ENCODE measurements at places on chromosomes 7 and 10.
A peak's percentile ranks its signal among the peaks of the same experiment; 100 is the strongest.

DNA sequence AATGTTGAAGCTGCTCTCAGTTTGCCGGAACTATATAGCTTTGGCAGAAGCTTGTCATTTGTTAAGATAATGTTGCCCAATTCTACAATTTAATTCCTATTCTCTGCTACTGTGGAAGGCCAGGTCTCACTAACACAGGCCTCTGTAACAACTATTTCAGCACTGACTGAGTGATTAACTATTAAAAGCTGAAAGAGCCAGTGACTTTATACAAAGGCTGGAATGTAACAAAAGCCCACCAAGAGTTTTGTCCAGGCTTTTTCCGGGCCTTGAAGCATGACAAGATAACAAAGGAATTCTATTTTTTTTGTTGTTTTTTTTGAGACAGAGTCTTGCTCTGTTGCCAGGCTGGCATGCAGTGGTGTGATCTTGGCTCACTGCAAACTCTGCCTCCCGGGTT, 795.6 kb downstream of the PHTF2 start:
- DNase-seq: no peak

GRCh38 chr10:9069136-9069535, 1014.6 kb downstream of the GATA3 start:
- no peak for DNase-seq

GRCh38 chr10:46549171-46550075, 7.0 kb downstream of the GPRIN2 start:
- DNase-seq: no peak

GRCh38 chr7:159093351-159093971, 51.2 kb downstream of the VIPR2 start:
- DNase-seq: no peak

DNA sequence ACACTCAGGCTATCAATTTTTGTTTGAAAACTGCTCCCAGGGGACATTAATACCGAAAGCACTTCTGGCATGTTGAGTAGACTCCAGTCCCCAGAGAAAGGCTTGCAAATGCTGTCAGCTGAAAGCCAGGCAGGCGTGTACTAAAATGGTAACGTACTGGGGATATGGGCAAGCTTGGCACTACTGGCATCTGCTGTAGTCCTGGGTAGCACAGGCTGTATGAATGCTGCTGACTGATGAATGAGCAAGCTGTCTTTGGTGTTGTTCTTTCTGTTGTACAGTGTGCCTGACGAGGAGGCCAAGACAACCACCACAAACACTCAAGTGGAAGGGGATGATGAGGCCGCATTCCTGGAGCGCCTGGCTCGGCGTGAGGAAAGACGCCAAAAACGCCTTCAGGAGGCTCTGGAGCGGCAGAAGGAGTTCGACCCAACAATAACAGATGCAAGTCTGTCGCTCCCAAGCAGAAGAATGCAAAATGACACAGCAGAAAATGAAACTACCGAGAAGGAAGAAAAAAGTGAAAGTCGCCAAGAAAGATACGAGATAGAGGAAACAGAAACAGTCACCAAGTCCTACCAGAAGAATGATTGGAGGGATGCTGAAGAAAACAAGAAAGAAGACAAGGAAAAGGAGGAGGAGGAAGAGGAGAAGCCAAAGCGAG, 53.5 kb upstream of the AGBL3 start:
- no peak for DNase-seq

DNA sequence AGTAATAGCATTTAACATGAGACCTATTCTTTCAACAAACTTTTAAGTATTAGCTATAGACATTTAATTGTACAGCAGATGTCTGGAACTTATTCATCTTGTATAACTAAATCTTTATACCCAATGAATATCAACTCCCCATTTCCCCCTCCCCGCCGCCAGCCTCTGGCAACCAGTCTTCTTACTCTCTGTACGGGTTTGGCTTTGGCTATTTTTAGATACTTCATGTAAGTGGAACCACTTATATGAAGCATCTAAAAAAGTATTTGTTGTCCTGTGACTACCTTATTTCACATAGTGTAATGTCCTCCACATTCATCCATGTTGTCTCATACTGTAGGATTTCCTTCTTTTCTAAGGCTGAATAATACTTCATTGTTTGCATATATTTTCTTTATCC, 60.8 kb downstream of the RAB18 start:
- no peak for DNase-seq

DNA sequence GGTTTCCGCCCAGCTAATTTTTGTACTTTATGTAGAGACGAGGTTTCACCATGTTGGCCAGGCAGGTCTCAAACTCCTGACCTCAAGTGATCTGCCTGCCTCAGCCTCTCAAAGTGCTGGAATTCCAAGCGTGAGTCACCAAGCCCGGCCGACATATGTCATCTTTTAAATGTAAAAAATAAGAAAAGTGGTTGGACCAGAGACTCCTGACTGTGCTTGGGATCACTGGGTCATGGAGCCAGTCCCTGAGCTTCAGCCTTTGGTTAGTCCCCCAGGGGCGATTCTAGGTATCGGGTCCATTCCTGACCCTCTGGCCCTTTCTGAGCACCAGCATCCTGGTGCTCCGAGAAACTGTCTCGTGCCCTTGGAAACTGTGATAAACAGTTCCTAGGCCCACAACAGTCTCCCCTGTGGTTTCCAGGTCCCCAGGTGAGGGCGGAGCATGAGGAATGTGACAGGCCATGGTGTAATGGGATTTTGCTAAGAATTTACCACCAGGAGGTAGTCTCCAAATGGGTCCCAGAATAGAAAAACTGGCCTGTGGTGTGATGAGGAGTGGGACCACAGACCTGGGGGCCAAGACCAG, 32.8 kb downstream of the UBTD1 start:
- no peak for DNase-seq

GRCh38 chr10:101139421-101139911, 8.4 kb downstream of the TLX1 start:
- DNase-seq: no peak

DNA sequence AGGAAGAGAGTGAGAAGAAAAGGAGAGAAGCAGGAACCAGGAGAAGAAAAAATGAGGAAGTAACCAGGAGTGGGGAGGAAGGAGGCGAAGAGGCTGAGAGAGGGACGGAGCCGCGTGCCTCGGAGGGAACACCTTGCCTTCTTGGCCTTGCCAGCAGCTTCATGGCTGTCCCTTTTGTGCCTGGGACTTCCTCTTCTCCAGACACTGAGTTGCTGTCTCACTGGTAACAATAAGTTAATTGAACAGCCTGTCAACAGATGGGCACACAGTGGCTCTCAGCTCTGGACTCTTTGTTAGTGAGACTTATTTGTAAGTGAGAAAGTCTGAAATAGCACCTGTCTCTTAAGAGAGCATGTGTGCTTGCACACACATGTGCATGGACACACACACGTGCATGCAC, 83.2 kb downstream of the GATA3 start:
- DNase-seq: peak; percentile 46

DNA sequence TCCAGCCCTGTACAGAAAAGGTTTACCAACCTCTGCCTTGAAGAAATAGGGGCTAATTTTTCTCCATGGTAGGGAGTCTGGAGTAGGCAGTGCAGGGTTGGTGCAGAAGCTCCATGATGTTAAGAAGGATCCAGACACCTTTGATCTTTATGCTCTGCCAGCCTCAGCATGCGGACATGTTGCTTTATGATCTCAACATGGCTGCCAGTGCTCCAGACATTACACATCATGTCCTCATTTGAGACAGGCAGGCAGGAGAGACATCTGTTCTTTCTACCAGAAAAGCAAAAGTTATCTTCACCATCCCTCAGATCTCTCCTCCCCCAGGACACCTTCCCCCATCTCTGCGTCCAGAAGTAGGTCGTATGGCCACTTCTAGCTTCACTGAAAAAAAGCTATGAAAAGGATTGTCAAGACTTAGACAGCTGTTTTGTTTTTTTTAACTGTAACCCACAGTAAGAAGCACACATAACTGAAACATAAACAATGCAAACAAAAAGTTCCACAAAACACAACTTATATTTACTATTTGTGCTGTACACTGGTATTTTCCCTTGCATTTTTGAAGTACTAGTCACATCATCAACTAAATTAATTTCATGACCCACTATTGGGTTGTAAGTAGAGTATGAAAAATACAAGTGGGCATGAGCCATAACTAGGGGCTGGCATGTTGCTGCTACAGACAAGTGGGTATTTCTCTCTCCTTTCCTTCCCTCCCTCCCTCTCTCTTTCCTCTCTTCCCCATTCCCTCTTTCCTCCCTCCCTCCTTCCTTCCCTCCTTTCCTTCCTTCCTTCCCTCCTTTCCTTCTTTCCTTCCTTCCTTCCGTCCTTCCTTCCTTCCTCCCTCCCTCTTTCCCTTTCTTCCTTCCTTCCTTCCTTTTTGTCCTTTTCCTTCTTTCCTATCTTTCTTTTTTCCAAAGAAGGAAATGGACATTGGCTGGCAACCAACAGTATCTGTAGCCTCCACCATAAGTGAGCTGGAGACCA, 2.6 kb upstream of the RASSF4 start:
- DNase-seq: no peak

- no peak for DNase-seq
These were observed 312 bp downstream of the ARL4A start for GRCh38 chr7:12687718-12688171.

GRCh38 chr7:148299350-148300276, 291.0 kb upstream of the C7orf33 start:
- no peak for DNase-seq

DNA sequence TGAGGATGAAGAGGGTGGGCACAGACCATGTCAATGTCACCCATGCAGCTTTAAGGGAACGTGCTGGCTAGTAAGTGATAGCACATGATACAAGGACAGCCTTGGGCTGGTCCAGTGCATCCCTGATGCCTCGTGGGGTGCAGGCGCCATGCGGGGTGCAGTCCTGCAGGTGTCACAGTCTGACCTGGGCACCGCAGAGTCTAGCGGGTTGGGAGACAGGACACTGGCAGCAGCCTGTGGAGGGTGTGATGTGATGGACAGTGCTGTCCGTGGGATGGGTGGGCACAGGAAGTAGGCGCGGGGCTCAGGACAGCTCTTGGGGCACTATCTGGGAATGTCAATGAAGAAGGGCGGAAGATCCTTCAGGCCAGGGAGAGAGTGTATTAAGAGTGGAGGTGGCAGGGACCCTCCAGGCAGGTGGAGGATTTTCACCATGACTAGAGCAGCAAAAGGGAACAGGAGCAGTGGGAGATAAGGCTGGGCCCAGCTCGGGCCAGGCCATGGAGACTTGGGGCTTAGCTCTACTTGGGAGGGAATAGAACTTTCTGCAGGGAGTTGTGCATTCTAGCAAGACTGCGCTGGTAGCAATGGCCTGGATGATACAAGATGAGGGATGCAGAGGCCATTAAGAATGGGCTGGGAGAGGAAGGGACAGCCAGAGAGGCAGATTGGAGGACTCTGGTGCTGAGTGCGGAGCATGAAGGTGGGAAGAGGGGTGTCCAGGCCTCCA, 122.5 kb downstream of the PTPN20 start:
- no peak for DNase-seq

- DNase-seq: peak; percentile 21
These were observed 1.6 kb downstream of the BAMBI start for GRCh38 chr10:28678687-28679457.

GRCh38 chr10:86330778-86331763, 35.5 kb downstream of the GRID1 start:
- DNase-seq: no peak

DNA sequence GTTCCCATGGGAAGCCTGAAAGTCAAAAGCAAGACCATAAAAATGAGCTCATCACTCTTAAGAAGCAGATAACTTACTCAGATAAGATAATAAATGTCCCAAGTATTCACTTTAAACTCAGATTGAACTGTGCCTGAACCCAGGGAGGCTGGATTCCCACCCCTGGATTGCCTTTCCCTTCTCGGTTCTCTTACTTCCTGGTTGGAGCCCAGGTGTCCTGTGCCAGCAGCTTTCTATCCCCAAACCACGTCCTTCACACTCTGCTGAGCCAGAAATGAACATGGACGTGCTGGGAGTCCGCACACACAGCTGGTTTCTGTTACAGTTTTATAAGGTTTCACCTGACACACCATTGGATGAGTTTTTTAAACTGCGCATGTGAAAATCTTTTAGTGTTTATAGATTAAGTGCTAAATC, 636.2 kb upstream of the IGFBP3 start:
- DNase-seq: no peak

DNA sequence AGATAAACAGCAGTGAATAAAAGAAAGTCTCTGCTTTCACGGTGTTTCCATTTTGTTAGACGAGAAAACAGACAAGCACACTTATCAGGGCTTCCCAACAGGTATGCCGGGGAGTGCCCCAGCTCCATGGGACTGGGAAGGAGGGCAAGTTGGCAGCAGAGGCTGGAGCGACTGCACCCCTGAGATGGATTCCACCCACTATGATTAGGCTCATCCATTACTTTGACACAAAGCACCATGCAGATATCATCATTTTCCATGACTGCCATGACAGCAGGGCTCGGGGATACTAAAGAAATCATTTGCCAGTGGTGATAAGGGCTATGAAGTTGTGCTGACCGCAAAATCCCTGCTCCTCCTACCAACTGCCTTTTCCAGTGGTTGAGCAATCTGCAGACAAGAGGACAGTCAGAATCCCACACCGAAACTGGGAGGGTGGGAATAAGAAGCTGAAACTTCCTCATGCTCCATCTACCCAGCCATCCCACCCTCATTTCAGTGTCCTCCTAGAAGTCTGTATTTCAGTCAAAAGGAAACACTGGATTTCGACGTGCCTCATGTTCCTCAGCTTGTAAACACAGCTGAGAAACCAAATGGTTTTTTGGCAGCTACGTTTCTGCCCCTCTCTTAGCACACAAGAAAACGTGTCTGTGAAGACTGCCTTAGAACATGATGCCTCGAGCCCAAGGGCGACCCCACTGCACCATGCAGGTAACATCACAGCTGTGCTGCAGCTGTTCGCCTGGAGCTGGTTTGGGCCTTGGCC, 15.5 kb downstream of the CREB3L2 start:
- DNase-seq: no peak

- peak; percentile 90 for DNase-seq
These were observed 415.6 kb upstream of the NPVF start for GRCh38 chr7:25643770-25644394.

- no peak for DNase-seq
These were observed 10.0 kb upstream of the TMEM229A start for GRCh38 chr7:124042826-124043225.

- DNase-seq: no peak
These were observed 5.2 kb downstream of the ANTXRL start for GRCh38 chr10:46291817-46292572.

DNA sequence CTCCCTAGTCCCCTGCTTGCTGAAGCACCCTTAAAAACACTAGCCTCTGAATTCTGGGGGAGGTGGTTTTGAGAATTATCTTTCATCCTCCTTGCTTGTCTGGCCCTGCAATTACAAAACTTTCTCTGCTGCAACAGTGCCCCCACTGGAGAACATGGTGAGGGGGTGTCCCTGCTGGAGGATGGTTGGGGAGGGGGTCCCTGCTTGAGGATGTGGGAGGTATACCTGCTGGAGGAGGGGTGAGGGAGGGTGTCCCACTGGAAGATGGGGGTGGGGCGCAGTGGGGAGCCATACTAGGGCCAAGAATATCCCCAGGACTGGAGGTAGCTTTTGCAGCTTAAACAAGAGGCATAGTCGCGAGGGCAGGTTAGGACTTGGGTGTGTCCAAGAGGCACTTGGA, 3.2 kb upstream of the POLM start:
- DNase-seq: no peak

- DNase-seq: peak; percentile 92
These were observed 11.4 kb upstream of the SCART1 start for GRCh38 chr10:133442191-133442966.

- DNase-seq: no peak
These were observed 66.4 kb downstream of the MTURN start for GRCh38 chr7:30201161-30201666.

GRCh38 chr10:106679314-106679713, 485.2 kb downstream of the SORCS1 start:
- no peak for DNase-seq

All from NB4 (cell line).